ENCODE measurements at places on chromosomes 4 and X.

- no peak for DNase-seq
These were observed 13.8 kb downstream of the AP1AR start for GRCh38 chr4:112245383-112245782.

DNA sequence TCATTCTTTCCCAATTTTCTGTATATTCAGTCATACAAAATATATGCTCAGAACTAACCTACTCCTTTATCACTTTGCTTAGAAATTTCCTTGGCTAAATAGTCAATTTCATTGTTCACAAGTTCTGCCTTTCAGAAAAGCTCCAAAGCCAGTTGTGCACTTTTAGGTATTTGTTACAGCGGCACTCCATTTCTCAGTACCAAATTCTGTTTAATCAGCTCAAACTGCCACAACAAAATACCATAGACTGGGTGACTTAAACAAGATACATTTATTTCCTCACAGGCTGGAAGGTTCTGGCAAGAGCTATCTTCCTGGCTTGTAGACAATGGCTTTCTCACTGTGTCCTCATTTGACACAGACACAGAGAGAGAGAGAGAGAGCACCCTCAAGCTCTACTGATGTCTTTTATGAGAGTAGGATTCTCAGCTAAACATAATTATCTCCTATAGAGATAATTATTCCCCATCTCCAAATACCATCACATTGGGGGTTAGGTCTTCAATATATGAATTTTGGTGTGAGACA, 188.8 kb upstream of the FSTL5 start:
- no peak for DNase-seq

DNA sequence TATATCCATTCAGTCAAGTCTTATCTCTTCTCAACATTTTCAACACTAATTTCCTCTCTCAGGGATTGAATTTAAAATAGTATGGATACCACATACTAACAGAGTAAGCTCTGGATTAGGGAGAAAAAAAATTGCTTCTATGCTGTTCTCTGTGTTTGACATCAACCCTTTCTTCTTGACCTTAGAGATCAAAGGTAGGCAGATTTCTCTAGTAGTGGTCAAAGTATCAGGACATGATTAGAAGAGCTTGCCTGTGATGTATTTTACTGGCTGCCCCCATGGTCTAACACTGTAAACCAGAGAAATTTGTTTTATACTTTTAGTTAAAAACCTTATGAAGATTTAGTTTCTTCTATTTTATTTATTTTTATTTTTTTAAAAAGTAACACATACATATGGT, 8.3 kb downstream of the ADH6 start:
- DNase-seq = no peak

DNA sequence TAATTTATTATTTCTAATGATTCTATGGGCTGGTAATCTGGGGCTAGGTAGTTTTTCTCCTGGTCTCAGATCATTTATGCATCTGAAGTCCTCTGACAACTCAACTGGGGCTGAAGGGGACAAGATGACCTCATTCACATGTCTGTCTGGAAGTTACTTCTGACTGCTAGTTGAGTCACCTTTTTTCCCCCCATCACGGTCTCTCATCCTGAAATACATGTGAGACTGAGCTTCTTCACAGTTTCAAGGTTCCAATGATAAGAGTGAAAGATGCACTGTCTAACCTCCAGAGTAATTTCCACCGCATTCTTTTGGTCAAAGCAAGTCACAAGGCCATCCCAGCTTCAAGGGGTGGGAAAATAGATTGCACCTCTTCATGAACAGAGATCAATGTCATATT, 356.7 kb upstream of the RPS6KA3 start:
- no peak for DNase-seq

DNA sequence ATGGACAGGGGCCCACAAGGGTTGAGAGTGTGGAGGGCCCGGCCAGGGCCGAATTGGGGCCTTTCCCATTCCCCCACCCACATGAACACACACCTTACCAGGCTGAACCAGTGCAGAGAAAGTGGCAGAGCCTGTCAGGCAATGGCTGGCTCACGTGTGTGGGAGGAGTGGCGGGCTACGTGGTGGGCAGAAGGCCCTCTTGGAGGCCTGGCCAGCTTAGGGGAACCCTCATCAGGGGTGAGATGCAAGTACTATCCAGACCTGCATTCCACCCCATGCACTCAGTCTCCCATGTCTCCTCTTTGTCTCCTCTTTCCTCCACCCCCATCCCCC, 965 bp downstream of the TCEAL4 start:
- no peak for DNase-seq

DNA sequence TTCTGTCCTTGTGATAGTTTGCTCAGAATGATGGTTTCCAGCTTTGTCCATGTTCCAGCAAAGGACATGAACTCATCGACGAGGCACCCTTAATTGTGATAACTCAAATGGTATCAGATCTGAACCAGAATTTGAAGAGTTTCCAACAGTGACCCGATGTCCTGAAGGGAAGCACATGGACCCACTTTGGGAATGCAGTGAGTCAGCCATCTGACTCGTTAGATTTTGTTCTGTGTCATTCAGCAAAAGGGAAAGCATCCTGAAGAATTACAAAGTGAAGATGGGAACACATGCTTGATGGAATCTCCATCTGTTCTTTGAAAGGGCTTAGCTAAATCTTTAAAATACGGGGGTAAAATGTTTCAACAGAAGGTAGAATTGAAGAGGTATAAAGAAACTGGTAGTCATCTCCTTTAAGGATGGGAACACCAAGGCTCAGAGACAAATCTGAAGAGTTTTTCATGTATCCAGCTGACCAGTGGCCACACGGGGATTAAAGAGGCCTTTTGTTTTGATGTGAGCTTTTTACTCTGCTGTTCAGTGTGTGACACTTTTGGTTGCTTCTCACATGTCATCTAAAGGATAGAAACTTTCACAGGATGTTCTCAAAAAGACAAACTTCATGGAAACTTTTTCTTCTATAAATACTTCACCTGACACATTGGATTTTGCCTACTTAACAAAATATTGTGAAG, 393.8 kb downstream of the INPP4B start:
- DNase-seq = no peak

- DNase-seq = no peak
These were observed 159.8 kb downstream of the CPEB2 start for GRCh38 chr4:15162046-15162445.

- DNase-seq = no peak
These were observed 164.4 kb downstream of the FBXO8 start for GRCh38 chr4:174119051-174119450.

DNA sequence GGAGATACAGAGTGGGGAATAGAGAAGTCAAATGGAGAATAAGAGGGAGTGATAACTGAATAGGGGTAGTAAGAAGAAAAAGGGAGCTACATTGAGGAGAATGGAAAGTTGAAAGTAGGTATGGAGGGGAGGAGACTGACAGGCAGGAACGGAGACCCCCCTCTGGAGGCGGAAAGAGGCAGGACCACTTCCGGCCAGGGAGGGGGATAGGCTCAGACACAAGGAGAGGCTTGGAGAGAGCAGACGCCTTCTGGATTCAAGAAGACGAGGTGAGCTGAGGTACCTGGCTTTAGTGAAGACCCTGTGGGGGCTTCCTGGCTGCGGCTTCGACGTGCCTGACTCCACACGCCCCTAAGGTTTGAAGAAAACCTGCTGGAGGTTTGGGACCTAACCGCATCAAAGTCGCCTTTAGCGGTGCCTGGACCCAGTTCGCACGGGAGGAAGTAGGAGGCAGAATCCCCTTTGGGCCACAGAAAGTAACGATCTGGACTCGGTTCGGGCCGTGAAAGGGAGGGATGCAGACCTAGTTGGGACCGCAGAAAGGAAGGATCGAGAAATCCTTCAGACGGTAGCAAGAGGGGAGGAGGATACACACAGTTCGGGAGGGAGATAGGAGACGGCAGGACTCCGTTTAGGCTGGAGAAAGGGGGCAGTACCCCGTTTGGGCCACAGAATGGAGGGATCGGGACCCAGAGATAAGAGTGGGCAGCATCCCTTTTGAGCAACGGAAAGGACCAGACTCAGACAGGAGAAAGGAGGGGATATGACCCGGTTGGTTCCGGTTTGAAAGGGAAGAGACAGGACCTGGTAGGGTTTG, at the start of gene TRO:
Gene TRO (plus strand): TSS at position 215 of the 817 bp plus-strand sequence. CDS start 1,423 bp downstream, outside the sequence.
- no peak for DNase-seq

DNA sequence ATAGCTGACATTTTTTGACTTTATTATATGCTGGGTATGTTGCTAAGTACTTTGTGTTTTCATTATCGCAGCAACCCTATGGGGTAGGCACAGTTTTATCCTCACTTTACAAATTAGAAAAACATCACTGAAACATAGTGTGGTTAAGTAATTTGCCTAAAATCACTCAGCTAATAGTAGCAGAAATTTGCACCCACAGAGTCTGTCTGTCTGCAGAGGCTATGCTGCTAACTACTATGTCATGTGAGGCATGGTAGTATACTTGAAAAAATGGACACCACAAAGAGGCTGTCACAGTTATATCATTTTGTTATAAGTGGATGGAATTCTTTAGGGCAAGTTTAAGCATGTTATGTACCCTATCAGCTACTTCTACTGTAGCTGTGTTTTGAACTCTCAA, 69.0 kb downstream of the STAG2 start:
- no peak for DNase-seq

GRCh38 chr4:124904723-124905388, 192.3 kb upstream of the ANKRD50 start:
- no peak for DNase-seq

DNA sequence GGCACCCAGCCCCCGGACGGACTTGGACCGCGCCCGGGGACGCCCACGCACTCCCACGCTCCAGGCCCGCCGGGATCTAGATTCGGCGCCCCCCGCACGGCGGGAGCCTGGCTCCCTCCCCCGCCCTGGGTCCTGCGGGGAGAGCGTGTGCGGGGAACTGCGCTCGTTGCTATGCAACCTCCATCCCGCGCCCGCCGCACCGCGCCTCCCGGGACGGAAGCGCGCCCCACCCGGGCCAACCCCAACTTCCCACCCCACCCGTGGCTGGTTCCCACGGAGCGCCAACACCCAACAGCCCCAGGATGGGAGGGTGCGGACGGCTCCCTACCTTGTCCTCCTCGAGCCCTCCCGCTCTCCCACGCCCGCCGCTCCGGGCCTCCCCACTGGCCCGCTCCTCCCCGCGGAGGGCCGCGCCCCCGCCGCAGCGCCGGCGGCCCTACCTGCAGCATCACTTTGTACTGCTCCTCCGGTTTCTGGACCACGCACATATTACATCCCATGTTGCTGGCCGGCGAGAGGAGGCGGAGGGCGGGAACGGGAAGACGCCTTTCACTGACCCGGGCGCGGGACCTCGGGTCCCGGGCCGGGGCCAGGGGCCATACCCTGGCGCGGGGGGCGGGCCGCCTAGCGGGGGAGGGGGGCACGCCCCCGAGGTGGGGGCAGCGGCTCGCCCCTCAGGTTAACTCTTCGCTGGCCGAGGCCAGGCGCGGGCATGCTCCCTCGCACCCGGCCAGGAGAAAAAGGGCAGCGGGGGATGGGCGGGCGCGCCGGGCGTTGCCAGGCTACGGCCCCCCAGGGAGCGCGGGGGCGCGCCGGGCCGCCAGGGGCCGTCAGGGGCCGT, at the start of gene PDZD4:
Gene PDZD4 (minus strand): TSS at position 746 of the 841 bp plus-strand sequence. CDS start 246 bp downstream, at position 500.
- no peak for DNase-seq

GRCh38 chr4:109123951-109124350, 178.5 kb downstream of the COL25A1 start:
- no peak for DNase-seq

GRCh38 chr4:79492148-79492547, 84.1 kb upstream of the GK2 start:
- DNase-seq = no peak

- no peak for DNase-seq
These were observed 1.4 kb downstream of the DGKK start for GRCh38 chrX:50469206-50469605.
